ENCODE measurements at places on chromosomes 2 and 18.

DNA sequence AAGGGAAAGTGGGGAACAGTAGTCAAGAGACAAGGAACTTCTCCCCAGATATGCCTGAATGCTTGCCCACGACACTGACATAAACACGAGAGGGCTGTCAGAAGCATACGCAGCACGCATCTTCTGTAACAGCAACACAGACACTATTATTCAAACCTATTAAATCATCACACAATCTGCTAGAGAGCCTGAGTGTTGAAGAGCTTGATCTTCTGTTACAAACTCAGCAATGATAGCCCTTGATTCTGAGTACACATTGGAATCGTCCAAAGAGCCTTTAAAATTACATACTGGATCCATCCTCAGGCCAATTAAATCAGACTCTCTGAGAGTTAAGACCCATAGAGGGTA is 111.6 kb downstream of the ZNF521 start:
- no peak for DNase-seq

- DNase-seq: peak; percentile 30
These were observed 19.6 kb upstream of the RPIA start for GRCh38 chr2:88671786-88672427.

DNA sequence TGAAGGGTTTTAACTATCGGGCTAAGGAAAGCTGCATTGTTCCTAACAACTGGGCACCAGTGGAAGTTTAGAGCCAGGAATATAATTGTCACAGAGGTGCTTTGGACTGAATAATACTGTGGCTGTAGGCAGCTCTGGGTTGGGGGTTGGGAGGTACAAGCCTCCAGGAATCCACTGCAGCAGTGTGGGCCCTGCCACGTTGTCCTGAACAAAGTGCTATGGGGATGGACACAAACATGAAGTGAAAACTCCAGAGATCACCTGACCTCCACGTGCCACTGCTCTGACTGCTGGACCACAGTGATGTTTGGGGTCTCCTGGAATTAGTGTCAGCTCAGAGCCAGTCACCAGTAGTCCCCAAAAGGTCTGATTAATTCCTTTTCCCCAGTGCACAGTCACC is 110.9 kb downstream of the BCL2 start:
- no peak for DNase-seq

DNA sequence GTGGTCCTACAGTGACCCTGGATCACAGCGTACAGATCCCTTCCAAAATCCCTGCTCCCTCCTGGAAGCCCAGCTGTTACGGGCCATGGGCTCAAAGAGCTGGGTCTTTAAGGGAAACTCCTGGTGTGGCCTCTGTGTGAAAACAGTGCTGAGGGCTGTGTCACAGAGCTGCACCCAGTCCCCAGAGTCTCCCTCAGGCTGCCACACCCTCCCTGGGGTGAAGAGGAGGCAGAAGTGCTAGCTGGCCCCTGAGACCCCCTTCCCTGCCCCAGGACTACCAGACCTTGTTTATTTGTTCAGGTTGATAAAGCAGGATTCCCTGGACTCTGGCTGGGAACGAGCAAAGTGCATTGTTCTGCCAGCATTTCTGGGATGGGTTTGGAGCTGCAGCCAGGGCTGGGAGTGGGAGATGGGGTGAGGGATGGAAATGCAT is 7.7 kb downstream of the ATOH8 start:
- DNase-seq: no peak

DNA sequence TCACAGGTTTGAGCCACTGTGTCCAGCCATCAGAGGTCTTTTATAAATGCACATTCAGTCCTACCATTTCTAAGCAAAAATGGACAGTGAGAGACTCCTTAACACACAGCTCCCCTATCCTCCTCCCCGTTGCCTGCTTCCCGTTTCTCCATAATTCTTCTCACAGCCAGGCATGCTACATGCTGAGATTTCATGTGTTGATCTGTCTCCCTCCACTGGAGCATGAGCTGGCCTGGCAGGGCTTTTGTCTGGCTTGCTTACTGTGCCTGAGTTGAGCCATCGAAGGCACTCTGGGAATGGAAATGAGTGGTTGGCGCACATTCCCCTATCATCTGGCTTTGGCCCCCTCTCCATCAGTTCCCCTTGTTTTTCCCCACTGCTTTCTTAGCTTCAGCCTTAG is 413.5 kb downstream of the PTPRM start:
- DNase-seq: no peak

- no peak for DNase-seq
These were observed 865.5 kb downstream of the DSC3 start for GRCh38 chr18:30177056-30177455.

- DNase-seq: peak; percentile 32
These were observed 15.5 kb upstream of the RAB10 start for GRCh38 chr2:26018184-26019055.

DNA sequence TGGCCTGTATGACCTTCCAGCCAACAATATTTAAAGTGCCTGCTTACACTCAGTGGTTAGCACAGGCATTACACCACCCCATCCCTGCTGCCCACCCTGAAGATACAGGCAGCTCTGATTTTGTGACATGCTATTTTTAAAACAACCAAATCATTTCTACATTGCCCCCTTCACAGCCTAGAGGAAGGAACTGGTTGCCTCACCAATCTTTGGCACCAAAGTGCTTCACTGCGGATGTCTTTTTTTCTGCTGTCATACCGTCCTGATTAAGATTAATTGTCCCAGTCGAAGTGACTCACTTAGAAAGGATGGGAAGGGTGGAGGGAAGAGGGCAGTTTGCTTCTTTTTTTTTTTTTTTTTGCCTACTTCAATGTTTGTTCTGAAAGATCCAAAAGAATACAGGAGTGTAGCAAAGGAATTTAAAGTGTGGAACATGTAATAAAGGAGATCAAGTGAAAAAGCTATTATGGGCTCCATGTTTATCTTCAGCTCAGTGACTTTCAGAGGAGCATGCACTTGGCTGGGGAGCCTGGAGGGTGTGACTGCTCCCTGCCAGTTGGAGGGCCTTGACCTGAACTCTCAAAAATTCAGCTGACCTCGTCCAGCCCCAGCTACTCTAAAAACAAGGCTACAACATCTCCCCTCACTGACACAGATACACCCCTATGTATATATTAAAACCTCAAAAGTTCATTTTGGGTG is 501.1 kb upstream of the TNP1 start:
- DNase-seq: peak; percentile 86

- DNase-seq: no peak
These were observed 328.9 kb upstream of the NT5C1B start for GRCh38 chr2:18918280-18918679.

DNA sequence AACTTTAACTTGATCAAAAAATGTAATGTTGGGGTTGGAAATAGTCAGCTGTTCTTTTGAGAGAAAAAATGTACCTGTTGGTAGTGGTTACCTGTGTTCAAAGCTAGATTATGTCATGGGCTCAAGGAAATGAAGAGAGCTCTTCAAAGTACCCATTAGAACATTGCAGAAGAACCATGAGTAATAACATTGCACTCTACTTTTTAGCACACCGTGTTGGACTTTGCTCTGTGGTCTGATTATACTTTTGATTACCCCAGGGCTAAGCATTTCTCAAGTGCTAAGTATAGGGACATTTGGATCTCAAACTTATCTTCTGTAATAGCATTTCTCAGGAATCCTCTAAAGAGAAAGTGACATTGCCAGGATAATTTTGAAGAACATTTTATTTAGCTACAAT is 1122.8 kb upstream of the CELF4 start:
- no peak for DNase-seq

- DNase-seq: no peak
These were observed 25.9 kb upstream of the SGPP2 start for GRCh38 chr2:222398446-222398885.

DNA sequence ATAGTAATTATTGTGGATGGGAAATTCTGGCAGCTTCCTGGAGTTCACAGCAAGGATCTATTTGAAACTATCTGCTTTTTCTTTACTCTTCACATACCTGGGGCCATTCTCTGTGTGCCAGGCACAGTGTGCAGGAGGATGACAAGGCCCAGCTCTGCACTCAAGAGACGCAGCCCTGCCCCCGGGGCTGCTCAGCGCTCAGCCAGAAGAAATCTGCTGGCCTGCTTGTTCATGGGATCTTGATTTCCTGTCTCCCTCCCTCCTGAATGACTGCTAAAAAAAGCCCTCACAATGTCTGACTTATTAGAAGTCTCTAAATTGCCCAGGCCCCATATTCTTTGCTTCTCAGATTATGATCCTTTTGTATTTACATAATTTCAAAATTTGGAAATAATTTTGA is 210.9 kb downstream of the DCDC2C start:
- DNase-seq: no peak

GRCh38 chr2:160747501-160748170 is 254.0 kb upstream of the RBMS1 start:
- DNase-seq: no peak

DNA sequence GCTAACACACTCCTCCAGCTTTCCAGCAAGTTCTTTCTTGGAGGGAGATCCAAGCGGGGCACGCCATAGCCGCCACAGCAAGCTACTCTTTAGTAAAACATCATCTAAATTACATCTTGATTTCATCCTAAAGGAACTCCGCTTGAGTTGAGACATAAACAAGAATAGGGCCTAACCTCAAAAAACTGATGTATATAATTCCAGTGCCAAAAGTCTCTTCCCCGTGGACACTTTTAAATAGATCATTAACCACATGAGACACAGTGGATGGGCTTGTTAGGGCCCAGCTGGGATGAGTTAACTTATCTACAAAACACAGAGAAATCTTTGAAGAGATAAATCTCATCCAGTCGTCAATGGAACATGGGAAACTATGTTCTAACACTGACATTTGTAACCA is 20.8 kb upstream of the MLPH start:
- DNase-seq: no peak

DNA sequence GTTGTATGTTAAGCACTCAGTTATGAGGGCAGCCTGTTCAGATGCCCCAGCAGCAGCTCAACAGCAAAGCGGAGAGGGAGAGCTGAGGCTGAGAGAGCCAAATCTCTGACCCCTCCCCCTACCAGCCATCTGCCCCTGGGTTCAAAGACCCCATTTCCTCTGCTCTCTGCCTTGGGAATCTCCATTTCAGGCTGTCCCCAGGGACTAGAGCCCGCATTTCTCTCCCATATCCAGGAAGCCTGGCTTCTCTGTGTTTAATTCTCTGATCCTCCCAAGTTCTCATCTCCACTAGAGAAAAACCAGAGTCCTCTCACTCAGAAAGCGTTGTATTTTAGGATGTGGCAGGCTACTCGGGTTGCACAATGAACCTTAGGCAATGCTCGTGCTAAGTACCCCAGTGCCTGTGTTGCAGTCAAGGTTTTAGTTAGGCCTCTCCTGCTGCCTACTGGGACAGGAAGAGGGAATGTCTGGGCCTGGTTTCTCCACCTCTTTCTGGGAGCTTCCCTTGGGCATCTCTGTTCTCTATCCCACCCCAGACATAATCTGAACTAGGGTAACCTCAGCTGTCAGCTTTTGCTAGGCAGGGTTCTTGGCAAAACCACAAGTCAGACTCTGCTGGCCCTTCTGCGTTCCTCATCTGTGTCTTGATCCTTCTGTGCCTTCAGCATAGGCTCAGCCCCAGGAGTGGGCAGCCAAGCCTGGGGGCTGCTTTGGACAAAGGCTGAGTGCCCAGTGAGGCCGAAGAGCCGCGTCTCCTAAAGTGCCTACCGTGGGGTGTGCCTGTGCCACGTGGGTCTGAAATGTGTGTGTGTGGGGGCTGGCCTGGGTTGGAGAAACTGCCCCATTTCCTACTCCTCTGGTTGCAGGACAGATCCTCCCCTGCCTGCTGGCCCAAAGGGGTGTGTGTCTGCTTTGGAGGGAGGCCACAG is 96.8 kb downstream of the STPG4 start:
- peak; percentile 74 for DNase-seq

GRCh38 chr18:32472841-32473240 is 2.2 kb upstream of the GAREM1 start:
- DNase-seq: no peak

GRCh38 chr18:63520053-63520685 is 22.0 kb upstream of the SERPINB12 start:
- DNase-seq: no peak

- peak; percentile 75 for DNase-seq
These were observed 23.7 kb upstream of the NR4A2 start for GRCh38 chr2:156356014-156356754.

DNA sequence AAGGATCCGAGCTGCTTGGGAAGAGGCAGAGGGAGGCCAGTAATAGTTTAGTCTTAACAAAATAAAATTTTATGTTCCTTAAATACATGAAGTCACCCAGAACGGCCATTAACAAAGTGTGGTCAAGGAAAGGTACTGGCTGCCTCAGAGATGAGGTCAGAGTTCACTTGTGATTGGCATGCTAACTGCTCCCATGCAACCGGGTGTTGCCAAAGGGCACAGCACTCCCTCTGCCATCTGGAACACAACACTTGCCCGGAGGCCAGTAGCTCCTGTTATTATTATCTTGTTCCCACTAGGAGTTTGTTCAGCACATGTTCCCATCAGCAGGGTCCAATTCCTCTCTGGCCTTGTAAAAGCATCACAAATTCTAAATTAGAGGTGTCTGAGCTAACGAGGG is 207.0 kb downstream of the CYP26B1 start:
- DNase-seq: no peak

GRCh38 chr18:32326450-32327308 is 136.8 kb downstream of the MEP1B start:
- no peak for DNase-seq

DNA sequence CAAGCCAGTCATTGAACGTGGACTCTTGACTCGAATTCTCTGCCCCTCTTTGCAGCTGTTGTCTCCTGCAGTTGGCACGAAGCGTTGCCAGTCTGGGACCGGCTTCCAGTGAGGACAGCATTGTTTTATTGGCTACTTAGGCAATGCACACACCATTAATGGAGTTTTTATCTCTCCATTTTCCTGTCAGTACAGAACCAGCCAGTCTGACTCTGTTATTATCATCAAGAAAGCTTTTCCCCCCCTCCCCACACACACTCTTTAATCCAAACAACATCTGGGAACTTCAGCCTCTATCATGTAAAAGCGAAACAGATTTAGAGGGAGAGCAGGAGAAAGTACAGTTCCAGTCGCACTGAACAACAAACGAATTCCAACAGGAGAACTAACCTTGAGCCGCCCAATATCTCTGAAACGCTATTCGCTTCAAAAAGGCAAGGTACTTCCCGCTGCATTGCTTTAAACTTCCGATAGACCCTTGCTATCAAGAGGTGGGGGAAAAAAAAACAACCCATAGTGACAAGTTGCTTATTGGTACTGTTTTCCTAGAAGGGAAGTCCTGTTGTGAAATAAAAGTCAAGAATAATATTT is 38.2 kb downstream of the ACVR1 start:
- no peak for DNase-seq

DNA sequence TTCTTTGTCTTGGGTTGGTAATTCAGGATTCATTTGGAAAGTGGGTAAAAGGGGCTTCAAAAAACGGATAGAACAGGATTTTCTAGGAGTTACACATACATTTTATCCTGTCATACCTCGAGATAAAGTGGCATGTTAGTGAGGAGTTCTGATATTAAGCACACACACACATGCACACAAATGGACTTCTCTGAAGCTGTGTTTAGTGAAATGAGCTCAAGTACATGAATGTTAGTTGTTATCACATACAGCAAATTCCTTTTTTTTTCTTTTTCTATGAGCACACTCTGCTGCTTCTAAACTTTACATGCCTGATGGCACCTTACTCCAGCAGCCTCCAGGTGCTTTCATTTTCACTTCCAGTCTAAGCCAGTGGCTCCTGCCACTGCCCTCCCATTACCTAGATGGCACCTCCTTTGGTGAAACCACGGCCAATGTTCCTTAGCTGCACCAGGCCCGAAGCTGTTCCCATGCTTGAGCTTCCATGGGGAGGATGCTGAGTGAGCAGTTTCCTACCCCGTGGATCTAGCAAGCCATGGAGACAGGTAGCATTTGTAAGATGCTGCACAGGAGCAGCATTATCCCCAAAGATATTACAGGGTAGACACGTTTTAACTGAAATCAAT is 49.7 kb downstream of the STAT1 start:
- DNase-seq: no peak

- DNase-seq: no peak
These were observed 128.1 kb downstream of the DDX1 start for GRCh38 chr2:15719566-15720313.

- no peak for DNase-seq
These were observed 134.3 kb downstream of the RDH14 start for GRCh38 chr2:18426174-18426573.
